ENCODE measurements at places on chromosomes 1 and 21.

GRCh38 chr21:29379517-29380054 is 80.9 kb downstream of the BACH1 start:
- DNase-seq, result no peak

- no peak for DNase-seq
These were observed 56.5 kb upstream of the SELENON start for GRCh38 chr1:25743164-25744139.

GRCh38 chr1:174710868-174711845 is 263.4 kb downstream of the GPR52 start:
- no peak for DNase-seq

DNA sequence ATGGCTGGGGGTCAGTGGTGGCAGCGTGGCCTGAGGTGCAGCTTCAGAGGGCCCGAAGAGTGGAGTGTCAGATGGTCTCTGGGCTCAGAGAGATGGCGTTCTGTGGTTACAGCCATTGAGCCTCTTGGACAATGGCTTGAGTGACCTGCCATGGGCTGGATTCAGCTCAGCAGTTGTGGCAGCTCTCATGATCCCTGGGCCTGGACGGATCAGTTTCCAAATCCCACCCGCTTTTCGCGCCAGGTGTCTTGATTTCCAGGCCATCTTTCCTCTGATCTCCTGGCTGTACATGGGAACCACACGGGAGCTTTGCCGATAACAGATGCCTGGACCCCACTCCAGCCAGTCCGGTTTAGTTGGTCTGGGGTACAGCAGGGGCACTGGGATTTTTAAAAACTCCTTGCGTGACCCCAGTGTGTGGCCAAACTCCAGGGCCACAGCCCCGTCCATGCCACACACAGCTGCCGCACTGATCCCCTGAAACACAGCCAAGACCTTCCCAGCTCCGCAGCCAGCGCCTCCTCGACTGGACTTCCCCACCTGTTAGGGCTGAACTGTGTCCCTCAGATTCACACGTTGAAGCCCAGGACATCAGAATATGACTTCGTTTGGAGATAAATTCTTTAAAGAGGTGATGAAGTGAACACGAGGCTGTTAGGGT is 67.9 kb downstream of the ATP5PO start:
- no peak for DNase-seq

DNA sequence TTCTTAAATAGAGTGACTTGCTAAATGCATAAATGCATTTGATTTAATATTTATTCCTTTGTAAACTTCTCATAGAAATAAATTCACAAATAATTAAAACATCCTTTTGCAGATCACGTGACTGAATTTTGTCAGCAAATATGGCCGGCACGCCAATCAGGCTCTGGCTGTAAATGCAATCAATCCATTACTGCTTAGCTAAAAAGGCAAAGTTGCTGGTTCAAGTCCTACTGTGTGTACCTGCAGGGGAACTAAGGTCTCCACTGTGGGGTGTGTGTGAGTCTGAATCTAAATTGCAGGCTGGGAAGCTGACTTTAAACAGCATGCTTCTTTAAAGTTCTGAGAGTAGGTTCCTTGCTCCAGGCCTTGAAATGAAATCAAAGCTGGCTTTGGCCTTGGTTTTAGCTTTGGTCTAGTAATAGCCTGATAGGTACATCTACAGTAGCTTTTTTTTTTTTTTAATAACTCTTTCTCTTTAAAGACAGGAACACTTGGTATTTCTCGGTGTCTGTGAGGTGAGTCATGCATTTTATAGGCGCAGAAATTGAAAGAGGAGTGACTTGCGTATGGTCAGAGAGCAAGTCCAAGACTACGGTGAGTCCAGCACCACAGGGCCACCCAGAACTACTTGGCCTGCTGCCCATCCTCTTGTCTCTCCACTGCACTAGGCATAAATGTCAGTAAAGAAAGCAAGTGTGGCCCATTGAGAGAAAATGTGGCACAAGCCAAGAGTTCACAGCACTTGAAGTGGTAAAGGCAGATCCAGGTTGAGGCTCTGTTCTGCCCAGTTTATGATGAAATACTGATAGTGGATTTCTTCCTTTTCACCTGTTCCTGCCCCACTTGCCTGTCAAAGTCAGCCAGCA is 36.2 kb upstream of the LYST start:
- no peak for DNase-seq

All from stimulated activated CD4-positive, alpha-beta T cell treated with anti-CD3 and anti-CD28 coated beads, Interleukin-15, amount 100 ng/mL, for 24 hours (primary cell).